ENCODE measurements at places on chromosomes 13 and 19.

DNA sequence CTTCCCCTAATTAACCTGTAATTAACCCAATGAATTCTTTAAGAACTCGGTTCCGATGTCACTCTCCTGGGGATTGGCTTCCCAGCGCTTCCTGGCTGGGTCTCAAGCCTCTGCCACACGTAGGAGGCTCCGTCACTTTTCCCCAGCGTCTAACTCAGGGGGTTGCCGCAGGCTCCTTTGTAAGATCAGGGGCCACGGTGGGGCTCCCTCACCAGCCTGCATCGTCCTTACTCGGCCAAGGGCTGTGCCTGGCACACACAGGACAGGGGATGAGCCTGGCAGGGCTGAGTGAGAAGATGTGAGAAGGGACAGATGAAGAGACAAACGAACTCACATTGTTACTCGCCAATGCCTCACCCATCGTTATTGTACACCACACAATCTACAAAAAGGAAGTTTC, 20.9 kb upstream of the ATP11A start:
- no peak for DNase-seq

- DNase-seq, result peak; percentile 96
These were observed 262.3 kb downstream of the TBC1D4 start for GRCh38 chr13:75219479-75220237.

- no peak for DNase-seq
These were observed 2.0 kb downstream of the GPR12 start for GRCh38 chr13:26758496-26759157.

- no peak for DNase-seq
These were observed 22.7 kb downstream of the HPN start for GRCh38 chr19:35063940-35064818.

DNA sequence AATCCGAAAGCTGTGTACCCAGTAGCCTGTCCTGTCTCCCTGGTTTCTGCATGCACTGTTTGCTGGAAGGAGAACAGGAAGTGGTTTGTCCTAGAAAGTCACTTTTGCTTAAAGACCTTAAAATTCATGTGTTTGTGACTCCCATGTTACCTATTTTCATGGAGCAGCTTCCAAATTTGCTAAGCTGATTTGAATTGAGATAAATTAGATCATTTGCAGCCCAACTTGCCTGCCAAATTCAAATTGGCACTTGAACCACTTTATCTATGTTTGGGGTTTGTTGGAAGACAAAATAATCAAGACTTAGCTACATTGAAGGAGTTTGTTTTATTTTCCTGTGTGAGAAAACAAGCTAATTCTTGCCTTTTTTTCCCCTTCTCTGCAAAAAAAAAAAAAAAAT, 532.5 kb downstream of the DIAPH3 start:
- DNase-seq, result no peak

GRCh38 chr13:70613295-70613694, 505.0 kb upstream of the KLHL1 start:
- no peak for DNase-seq

DNA sequence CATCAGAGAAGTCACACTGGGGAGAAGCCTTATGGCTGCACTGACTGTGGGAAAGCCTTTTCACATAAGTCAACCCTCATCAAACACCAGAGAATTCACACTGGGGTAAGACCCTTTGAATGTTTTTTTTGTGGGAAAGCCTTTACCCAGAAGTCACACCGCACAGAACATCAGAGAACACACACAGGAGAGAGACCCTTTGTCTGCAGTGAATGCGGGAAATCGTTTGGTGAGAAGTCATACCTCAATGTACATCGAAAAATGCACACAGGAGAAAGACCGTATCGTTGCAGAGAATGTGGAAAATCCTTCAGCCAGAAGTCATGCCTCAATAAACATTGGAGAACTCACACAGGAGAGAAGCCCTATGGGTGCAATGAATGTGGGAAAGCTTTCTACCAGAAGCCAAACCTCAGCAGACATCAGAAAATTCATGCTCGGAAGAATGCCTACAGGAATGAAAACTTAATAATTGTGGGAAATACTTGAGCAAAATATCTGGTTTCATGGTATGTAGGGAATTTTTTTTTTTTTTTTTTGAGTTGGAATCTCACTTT, 30.7 kb downstream of the ZNF793 start:
- DNase-seq, result no peak

DNA sequence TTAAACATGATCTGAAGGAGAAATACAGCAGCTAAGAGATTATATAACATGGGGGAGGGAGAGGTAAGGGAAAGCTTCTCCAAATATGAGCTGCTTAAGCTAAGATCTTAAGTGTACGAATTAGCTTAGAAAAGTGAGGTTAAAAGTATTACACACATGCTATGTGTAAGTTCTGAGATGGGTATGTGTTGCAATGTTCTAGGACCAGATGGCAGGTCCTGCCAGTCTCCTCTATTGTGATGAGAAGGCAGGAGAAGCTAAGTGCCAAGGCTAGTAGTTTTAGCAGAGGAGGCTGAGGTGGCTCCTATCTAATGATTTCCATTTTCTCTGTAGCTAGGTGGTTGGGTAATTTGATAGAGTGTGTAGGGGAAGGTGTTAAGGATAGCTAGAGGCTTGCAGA, 57.6 kb downstream of the MICU2 start:
- no peak for DNase-seq

DNA sequence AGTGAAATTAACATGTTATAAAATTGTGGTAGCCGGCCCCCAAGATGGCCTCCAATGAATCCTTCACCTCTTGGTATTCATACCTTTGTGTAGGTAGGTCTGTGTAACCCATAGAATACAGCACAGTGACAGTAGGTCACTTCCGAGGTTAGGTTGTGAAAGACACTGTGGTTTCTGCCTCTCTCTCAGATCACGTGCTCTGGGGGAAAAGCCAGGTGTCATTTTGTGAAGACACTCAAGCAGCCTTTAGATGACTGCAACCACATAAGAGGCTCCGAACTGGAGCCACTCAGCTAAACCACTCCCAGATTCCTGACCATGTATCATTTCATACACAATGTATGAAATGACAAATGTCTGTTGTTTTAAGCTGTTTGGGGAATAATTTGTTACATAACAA, 9.8 kb upstream of the USPL1 start:
- DNase-seq, result no peak

DNA sequence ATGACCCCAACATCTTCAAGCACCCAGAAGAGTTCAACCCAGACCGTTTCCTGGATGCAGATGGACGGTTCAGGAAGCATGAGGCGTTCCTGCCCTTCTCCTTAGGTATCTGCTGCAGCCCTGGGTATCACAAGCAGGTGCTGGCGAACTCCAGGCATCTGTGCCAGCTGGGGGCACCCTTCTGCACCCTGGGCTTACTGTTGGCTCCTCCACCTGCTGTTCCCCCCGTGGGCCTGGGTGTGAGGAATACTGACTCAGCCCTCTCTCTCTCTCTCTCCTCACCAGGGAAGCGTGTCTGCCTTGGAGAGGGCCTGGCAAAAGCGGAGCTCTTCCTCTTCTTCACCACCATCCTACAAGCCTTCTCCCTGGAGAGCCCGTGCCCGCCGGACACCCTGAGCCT, 13.0 kb downstream of the CYP2S1 start:
- DNase-seq, result no peak

DNA sequence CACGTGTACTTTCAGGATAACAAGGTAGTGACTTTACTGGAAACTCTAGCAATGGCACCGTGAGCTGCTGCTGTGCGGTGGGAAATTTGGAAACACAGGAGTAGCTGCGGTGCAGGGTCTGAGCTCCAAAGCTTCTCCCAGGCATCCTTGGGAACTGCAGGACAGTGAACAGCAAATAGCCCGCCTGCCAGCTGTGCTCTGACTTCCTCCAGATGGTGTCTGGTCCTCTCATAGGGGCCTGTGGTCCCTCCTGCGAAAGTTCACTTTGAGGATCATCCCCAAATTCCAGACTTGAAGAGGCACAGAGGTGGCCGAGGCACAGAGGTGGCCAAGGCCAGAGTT, 287.3 kb upstream of the MAB21L1 start:
- no peak for DNase-seq

DNA sequence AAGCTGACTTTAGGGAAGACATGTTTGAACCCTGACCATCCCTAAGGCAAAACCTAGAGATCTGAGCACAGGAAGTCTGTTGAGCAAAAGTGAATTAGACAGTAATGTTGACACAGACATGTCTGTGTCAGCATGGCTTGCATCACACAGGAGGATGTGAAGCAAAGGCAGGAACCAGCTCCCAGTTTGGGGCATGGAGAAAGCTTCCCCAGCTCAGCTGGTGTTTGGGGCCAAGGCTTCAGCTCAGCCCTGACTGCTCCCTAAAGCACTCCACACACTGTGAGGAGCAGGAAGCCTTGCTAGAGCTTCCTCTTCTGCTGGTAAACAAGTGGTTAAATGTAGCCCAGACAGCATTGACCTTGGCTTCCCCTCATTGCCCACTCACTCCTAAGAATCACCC, 153.8 kb upstream of the UBL3 start:
- DNase-seq, result no peak

- no peak for DNase-seq
These were observed 1.4 kb downstream of the ZNF780B start for GRCh38 chr19:40054632-40055031.

DNA sequence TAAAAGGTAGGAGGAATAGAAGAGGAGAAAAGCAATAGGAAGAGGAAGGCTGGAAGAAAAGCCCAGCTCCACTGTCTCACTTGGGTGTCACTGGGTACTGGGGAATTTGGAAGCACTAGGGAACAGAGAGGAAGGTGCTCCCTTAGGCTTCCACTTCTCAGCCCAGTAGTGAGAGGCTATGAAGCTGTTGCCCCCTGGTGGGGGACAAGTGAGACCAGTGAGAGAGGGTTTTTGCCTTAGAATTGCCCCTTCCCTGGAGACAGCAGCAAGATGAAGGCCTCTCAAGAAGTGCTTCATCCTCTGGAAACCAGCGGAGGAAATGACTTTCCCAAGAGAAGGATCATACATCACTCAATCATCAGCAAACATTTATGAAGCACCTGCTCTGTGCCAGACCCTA, 4.7 kb upstream of the ZNF606 start:
- no peak for DNase-seq

DNA sequence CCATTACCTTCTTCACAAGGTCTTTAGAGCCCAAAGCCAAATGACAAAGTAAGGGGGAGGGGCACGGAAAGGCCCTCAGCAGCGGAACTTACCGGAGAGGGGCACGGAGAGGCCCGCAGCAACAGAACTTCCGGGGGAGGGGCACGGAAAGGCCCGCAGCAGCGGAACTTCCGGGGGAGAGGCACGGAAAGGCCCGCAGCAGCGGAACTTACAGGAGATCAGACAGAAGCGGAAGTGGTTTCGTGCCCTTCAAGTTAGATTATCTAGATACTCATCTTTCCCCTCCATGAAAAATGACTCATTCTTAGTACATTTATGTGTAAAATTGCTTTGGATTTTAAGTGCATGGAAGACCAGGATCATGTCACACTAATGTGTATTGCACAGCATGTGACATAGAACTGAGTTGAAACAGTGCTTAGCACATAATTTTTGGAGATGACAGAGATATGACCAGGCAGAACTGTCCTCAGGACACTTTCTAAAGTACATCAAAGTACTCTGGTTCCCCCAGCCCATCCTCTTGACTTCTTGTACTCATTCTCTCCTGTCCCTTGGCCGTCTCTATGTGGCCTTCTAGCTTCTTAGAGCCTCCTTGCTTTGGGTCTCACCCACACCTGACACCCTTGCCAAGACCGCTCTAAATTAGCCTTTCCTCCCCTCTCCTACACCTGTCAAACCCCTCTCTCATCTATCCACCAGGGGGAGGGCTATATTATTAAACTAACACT, 25.7 kb upstream of the TPTE2 start:
- no peak for DNase-seq

DNA sequence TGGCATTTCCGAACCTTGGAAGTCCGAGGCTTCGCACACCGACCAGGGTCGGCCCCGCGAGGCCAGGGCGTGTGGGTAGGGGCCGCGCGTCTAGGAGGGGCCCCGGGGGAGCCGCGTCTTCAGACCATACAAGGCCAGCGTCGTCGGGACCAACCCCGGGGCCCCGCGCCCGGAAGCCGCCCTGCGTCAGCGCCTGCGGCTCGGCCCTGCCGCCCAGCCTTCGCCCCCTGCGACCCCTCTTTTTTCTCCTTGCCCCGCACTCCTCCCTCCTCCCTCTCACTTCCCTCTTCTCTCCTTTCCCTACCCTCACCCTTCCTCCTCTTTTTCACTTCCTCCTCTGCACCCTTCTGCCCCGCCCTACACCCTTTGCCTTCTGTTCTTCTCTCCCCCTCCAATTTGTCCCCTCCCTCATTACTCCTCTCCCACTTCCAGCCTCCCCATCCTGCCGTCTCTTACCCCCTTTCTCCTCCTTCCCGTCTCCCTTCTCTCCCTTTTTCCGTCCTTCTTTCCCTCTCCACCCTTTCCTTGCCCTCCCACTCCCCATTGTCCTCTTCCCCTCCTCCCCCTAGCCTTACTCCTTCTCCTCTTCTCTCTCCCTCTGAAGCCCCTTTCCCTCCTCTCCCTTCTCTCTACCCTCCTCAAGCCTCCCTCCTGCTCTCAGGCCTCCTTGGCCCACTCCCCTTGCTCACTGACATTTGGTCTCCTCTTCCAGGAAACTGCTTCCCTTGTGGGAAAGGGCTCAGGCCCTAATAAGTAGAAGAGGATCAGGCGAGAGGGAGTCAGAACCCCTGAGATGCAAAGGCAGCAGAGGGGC, 2.2 kb upstream of the PLEKHG2 start:
- DNase-seq, result no peak

GRCh38 chr19:29390742-29391141, 135.1 kb upstream of the VSTM2B start:
- no peak for DNase-seq

GRCh38 chr13:49134305-49134704, 85.8 kb upstream of the MLNR start:
- no peak for DNase-seq

DNA sequence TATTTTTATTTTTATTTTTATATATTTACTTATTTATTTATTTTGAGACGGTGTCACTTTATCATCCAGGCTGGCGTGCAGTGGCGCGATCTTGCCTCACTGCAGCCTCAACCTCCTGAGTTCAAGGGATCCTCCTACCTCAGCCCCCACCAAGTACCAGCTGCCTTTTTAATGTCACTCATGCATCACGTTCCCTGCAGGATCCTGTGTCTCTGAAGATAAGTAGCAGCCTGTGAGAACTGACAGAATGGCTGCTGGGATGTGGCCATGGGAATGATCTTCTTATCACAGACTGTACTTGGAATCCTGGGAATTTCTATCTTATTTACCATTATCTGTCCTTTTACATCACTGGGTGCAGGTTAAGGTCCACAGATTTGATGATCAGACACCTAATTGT, 9.2 kb upstream of the ZNF761 start:
- DNase-seq, result no peak
